ENCODE measurements at places on chromosomes 13 and 19. TPM values are rescaled to one million over a fixed set of nuclear protein-coding genes. Genes with fewer than 3 reads are reported as not detected.

Gene CSNK1A1L
- total RNA-seq: not detected

Gene ZNF99
- total RNA-seq: 0.31 TPM

DNA sequence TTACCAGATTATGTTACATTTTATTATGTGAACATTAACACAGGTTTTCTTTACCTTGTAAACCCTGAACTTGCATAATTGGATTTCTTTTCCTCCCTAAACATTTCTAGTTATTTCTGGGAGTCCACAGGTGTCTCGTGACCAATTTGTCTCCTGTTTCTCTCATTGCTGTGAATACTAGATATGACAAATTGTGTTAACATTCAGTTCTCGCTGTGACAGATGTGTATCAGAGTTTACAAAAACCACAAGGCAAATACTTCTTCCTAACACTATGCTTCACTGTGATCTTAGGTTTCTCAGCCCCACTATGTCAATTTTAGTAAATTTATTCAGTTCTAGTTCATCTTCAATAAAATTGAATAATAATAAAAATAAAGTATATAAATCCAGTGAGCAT lies 1554.9 kb downstream of the EFNB2 start:
- no peak for DNase-seq

DNA sequence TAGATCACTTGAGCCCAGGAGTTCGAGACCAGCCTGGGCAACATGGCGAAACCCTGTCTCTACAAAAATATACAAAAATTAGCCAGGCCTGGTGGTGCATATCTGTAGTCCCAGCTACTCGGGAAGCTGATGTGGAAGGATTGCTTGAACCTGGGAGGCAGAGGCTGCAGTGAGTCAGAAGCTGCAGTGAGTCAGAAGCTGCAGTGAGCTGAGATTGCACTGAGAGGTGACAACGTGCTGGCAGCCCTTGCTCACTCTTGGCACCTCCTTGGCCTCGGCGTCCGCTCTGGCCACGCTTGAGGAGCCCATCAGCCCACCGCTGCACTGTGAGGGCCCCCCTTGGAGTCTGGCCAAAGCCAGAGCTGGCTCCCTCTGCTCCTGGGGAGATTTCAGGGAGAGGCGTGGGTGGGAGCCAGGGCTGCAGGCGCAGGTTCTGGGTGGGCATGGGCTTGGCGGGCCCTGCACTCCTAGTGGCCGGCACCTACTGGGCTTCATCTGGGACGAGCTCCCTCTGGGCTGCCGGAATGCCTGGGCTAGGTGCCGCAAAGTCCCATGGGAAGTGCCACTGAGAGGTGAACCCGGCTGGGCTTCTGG lies 39.5 kb upstream of the RPL21 start:
- no peak for DNase-seq

DNA sequence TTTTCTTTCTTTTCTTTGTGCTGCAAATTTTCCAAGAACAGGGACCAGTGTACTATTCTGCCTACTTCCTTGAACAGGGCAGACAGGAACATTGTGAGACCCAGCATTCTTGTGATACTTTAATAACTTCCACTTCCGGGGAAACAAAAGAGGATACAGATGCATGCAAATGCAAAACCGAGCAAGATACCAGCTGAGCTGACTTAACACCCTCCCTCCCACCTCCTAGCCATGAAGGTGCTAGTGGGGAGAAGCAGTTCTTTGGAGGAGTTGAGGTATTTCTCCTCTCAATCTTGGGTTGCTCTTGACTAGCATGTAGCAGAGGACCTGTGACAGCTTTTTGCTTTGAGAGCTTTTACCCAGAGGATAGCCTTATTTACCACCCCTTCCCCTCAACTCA lies 111.2 kb downstream of the KLF5 start:
- no peak for DNase-seq

GRCh38 chr13:93963266-93964145 lies 516.0 kb downstream of the DCT start:
- DNase-seq: no peak

DNA sequence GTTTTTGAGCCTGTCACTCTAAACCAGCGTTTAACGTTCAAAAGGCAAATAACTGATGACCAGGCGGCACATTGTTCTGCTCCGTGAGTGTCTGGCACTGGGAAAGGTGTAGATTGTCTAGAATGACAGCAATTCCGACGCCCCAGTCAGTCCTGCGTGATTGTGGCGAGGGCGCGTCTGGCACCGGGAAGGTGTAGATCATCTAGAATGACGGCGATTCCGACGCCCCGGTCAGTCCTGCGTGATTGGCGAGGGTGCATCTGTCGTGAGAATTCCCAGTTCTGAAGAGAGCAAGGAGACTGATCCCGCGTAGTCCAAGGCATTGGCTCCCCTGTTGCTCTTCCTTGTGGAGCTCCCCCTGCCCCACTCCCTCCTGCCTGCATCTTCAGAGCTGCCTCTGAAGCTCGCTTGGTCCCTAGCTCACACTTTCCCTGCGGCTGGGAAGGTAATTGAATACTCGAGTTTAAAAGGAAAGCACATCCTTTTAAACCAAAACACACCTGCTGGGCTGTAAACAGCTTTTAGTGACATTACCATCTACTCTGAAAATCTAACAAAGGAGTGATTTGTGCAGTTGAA lies 26.1 kb upstream of the NDUFS7 start:
- no peak for DNase-seq

All from lung (tissue), 17 donors.